ENCODE measurements at places on chromosomes 1 and 21.

GRCh38 chr1:115545791-115546733, 95.7 kb upstream of the VANGL1 start:
- no peak for DNase-seq

GRCh38 chr1:1599030-1599934, 653 bp downstream of the FNDC10 start:
- DNase-seq = no peak

GRCh38 chr1:4495809-4496208, 158.6 kb upstream of the AJAP1 start:
- no peak for DNase-seq

DNA sequence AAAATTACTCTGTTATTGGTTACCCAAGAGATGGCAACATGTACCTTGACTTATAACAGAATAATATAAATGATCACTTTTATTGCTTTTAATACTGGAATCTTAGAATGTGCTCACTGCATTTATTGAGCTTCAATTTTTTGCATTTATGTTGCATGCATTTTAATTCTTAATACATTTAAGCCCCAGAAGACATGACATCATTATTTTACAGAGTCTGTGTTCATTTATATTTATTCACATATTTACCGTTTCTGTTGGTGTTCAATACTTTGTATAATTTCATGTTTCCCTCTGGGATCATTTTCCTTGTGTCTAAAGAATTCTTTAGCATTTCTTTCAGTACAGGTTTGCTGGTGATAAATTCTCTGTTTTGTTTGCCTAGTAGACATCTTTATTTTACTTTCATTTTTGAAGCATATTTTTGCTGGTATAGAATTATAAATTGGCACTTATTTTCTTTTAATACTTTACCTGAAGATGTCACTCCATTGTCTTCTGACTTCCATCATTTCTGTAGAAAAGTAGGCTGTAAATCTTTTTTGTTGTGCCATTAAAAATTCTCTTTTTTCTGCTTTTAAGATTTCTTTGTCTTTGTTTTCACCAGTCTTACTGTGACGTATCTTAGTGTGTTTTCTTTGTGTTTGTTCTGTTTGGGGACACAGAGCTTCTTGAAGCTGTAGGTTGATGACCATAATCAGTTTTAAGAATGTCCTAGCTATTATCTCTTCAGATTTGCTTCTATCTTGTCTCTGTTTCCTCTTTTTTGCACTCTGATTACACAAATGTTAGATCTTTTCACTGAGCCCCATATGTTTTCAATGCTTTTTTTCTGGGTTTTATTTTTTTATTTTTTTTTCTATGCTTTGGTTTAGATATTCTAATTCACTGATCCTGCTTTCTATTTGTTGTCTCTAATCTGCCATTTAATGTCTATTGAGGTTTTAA, 26.9 kb downstream of the DISP3 start:
- DNase-seq = no peak

- DNase-seq = no peak
Measured at GRCh38 chr1:209746451-209747165, 9.2 kb upstream of the TRAF3IP3 start.

DNA sequence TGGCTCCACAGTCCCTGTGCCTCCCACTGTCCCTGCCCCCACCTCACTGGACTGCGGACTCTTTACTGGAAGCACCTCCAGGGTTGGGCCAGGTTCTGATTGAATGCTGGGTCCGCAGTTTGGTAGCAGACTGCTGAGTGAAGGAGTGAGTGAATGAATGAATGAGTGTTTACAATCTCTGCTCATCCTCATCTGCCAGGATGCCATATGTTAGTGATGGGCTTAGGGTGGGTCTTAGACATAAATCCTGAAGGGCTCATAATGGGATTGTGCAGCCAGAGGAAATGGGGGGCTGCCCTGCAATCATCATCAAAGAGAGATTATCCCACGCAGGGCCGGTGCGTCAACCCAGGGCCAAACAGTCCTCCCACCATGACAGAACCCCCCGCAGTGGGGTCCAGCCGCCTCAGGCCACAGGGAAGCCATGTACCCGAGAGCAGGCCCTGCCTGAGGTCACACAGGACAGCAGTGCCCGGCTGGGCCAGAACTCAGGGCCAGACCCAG, 26.1 kb downstream of the SLC1A7 start:
- DNase-seq = no peak

GRCh38 chr21:43884012-43884860, 19.2 kb downstream of the AGPAT3 start:
- no peak for DNase-seq

- no peak for DNase-seq
Measured at GRCh38 chr1:42136466-42136865, 16.7 kb upstream of the GUCA2B start.

- no peak for DNase-seq
Measured at GRCh38 chr21:33496345-33496744, 4.8 kb upstream of the DNAJC28 start.

- no peak for DNase-seq
Measured at GRCh38 chr1:12473596-12474362, 144.2 kb downstream of the DHRS3 start.

- DNase-seq = no peak
Measured at GRCh38 chr1:206011057-206011456, 7.9 kb upstream of the RAB7B start.

DNA sequence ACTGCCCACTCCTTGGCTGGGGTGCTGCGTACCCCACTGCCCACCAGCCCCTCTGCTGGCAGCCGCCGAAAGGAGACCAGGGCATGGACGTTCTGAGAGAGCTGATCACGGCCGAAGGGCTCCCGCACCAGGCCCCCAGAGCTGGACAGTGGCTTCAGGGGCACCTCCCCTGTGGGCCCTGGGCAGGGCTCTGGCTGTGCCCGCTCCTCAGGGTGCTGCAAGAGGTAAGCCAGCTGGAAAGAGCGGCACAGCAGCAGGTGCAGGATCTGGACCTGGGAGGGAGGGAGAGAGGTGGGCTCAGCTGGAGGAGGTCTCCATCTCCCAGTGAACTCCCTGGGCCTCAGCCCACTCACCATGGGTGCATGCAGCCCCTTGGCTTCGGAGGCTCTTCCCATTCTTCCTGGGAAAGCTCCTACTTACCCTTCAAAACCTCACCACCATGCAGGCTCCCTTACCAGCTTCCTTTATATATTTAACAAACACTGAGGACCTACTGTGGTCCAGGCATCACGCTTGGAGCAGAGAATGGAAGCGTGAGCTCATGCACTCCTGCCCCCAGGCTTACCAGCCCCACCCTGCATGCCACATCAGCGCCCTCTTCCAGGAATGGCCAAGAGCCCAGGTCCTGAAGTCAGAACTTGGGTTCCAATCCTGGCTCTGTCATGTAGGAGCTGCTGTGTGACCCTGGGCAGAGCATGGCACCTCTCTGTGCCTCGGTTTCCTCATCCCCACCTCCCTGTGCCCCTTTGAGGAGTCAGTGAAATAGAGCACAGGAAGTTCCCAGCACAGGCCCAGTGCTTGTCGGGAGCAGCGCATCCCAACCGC, 6.8 kb upstream of the KIF17 start:
- no peak for DNase-seq
